NCI-H446 treated with DMSO at 0.1 percent for 48 hours (cell line): ENCODE measurements at places on chromosomes 3 and 15.
A peak's percentile ranks its signal among the peaks of the same experiment; 100 is the strongest.

GRCh38 chr15:33533197-33533596 is 222.4 kb downstream of the RYR3 start:
- no peak for DNase-seq

- peak; percentile 48 for DNase-seq
Observed at GRCh38 chr3:39150803-39151631, 2.4 kb downstream of the CSRNP1 start.

DNA sequence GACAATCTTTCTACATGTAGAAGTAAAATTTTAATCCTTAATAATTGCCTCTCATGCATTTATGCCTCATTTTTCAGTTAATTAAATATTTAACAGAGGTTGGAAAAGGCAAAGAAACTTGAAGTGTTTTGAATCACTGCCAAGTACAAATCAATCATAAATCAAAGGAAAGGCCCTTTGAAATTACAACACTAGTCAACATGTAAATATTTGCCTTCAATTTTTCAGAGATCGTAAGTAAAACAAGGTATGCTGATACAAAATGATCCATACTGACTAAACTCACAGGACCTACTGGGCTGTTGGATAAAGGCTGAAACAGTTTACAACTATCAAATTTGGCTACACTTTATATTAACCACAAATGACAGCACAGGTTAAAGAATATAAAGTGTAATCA is 33.9 kb downstream of the ZBBX start:
- peak; percentile 5 for DNase-seq

- no peak for DNase-seq
Observed at GRCh38 chr3:37731895-37732294, 129.8 kb upstream of the CTDSPL start.

GRCh38 chr3:189298469-189299375 is 127.0 kb downstream of the TPRG1 start:
- no peak for DNase-seq

DNA sequence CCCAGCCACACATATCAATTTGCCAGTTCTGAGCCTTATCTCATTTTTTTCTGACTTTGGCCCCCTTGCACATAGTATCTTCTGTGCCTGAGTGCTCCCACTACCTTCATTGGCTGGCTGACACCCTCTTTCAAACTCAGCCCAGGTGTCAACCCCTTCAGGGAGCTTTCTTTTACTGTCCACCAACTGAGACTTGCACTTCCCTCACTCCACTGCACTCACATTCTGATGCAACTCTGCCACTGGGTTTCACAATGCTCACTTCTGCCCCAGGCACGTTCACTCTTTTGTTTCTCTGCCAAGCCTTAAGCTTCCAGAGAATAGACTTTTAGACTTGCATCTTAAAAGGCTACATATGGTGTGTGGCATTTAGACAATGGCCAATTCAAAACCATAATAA is 101.5 kb upstream of the CBLB start:
- no peak for DNase-seq

DNA sequence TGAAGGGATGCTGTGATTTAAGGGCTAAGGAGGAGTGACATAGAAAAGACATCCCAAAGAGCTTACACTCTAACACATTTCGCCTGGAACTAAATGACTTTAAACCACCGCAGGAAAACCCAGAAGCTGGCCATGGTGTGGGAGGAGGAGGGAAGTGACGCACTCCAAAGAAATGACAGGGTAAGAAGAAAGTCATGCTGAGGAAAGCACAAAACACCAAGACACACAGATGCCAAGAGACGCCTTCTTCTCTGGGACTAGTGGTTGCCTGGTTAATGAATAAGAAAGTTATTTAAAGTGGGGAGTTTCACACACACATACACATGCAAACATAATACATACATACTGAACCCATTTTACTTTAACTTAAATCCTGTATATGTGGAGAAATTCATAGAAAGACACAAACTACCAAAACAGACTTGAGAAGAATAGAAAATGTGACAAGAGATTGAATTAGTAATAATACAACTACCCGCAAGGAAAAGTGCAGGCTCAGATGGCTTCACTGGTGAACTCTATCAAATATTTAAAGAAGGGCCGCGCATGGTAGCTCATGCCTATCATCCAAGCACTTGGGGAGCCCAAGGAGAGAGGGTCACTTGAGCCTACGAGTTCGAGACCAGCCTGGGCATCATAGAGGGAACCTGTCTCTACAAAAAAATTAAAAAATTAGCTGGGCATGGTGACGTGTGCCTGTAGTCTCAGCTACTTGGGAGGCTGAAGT is 125.5 kb downstream of the NSMCE3 start:
- DNase-seq: no peak

GRCh38 chr15:34893967-34894366 is 75.6 kb downstream of the AQR start:
- DNase-seq: no peak

- DNase-seq: peak; percentile 23
Observed at GRCh38 chr3:14925729-14926591, 21.4 kb upstream of the NR2C2 start.

- no peak for DNase-seq
Observed at GRCh38 chr15:88453651-88454050, 13.5 kb downstream of the MRPL46 start.

GRCh38 chr3:30059240-30059639 is 547.2 kb upstream of the TGFBR2 start:
- DNase-seq: no peak

DNA sequence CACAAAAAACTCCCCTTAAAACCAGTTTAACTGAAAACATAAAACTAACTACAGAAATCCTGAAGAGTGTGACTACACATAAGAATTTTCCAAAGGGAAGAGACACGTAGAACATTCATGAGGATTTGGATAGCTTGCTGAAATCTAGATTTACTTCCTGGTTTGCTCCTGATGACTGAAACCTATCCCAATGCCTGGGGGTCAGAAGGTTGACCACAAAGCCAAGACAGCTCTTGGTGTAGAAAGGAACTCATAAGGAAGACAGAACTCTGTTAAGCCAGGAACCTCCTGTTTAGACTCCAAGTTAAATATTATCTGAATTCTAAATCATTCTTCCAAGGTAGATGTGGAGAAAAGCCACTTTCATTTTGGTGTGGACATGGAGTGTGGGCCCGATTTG is 92.8 kb downstream of the TFG start:
- DNase-seq: no peak

DNA sequence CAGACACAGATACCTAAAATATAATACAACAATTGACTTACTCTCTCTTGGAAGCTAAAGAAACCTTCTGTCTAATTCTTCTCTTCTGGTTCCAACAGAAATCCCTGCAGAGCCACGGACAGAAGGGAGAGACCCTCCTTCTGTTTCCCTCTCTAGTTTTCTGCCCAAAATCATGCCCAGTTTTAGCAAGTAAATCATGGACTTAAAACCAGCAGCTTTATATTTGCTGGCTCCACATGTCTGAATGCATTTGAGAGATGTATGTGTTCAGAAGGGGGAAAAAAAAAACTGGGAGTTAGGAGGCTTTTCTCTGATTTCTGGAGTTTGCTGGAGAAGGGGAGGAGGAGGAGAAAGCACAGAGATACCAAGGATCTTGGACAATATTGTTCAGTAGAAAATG is 147.1 kb downstream of the LSAMP start:
- peak; percentile 71 for DNase-seq

DNA sequence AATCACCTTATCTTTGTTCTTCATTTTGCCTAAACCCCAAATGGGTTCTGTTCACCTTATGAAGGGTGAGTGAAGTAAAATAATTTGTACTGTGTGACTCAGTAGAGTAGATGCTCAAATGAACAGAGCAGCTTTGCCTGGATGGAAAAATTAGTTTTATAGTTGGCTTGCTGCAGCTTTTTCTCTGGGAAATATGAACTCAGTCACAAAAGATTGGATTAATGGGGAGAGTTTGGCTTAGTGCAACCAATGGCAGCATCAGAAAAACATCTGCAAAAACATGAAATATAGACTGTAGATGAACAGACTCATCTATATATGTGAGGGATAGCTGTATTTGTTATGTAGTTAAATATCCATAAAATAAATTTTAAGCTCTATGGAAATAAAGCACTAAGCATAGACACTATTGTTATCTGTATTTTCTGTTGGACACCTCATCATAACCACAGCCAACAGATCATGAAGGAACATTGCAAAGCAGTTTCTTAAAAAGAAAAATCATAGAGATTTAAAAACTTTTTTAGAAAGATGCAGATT is 181.3 kb downstream of the ECT2 start:
- DNase-seq: no peak

- DNase-seq: no peak
Observed at GRCh38 chr3:47283193-47283537, 421 bp downstream of the KLHL18 start.

- DNase-seq: no peak
Observed at GRCh38 chr15:29612701-29613100, 209.6 kb downstream of the TJP1 start.

DNA sequence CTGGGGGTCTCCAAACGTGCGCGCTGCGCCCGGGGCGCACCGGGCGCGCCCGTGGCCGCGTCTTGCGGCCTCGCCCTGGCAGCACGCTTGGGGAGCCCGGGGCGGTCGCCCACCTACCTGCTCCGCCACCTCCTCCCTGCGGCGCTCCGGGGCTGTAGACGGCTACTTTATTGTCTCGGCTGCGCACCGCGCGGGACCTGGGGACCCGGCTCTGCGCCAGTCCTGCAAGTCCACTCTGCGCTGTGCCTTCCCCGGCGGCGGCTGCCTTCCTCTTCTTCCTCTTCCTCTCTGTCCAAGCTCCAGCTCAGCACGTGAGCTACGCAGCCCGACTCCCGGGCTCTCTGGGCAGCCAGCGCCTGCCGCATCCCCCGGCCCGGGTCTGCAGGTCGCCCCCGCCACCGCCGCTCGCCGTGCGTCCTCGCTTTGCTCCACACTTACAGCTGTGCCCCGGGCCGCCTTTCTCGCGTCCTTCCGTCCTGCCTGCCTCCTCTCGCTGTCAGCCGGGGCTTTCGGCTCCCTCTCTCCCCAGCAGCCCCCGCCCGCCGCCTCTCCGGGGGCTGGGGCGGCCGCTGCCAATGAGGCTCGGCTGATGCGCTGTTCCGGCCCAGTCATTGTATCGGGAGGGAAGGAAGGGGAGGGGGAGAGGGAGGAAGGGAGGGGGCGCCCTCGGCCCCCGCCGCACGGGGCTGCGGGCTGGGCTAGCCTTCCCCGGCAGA is 156.4 kb upstream of the FRMD4B start:
- DNase-seq: no peak

DNA sequence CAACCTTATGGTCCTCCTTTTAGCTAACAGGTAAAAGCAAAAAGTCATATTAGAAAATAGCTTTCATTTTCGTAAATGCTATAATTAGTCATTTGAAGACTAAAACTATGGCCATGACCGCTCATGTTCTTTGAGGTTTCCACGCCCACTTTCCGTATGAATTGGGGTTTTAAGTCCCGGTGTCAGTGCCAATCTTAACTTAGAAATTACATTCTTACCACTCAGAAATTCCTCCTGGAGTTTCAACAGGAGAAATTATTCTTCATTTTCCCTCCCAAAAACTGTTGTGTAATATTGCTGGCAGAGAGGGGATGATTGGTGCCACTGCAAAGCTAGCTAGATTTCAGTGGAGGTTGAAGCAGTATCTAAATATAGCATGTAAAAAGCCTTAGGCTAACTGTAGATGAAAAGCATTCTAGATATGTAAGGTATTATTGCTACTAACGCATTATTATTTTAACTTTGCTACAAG is 71.0 kb upstream of the MDFIC2 start:
- DNase-seq: no peak

GRCh38 chr3:51999846-52000245 is 4.2 kb upstream of the RPL29 start:
- no peak for DNase-seq

GRCh38 chr3:188926111-188926510 is 245.7 kb upstream of the TPRG1 start:
- DNase-seq: no peak

DNA sequence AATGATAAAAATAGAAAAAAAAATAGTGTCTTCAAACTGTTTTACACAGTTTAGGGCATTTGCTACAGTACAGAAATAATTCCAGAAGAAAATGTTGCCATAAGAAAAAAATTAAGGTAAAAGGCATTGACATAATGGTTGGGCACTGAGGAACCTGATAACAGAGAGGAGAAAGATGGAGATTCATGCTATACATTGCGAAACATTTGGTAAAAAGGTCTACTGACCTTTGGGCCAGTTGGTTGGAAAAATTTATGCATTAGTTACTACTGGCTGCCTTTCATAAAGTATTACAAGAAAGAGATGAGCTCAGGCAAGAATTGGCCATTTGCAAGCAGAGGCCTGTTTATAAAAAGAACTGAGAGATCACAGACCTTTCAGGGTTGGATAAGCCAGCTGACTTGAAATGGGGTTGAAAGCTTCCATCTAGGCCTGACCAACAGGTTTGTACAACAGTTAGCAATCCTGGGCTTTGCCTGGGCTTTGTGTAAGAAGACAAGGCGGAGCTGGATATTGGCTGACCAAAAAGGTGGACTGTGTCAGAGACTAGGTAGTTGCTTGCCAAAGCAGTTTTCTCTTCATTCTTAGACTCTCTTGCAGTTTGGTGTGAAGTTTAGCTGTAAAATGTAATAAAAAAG is 166.6 kb upstream of the MCTP2 start:
- no peak for DNase-seq

DNA sequence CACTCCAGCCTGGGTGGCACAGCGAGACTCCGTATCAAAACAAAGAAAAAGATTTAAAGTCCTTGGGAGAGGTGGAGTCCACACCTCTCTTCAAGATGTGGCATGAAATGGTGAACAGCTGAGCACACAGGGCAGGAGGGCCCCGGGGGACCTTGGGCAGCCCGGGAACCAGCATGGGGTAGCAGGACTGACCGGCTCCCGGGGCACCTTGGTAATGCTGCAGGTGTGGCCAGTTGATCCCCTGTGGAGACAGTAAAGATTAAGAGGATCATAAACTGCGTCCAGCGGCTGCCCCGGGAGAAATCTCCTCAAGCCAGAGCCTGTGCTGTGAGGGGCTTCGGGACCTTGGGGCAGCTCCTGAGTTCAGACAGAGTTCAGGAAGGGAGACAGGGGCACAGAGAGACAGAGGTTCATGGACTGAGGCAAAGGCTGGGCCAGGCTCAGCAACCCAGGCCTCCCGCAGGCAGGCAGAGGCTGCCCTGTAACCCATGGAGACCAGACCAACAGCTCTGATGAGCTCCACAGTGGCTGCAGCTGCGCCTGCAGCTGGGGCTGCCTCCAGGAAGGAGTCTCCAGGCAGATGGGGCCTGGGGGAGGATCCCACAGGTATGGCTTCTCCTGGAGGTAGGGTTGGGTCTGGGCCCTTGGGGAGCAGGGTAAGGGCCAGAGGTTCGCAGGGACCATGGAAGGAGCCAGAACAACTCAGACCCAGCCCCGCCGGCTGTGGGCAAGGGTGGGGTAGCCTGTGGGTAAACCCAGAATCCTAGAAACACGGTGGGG is at the start of gene NR2E3:
Gene NR2E3 (plus strand): TSS at position 299 of the 780 bp plus-strand sequence. CDS start 190 bp downstream, at position 489.
- DNase-seq: no peak
